ENCODE measurements at places on chromosomes 11 and 22.
A peak's percentile ranks its signal among the peaks of the same experiment; 100 is the strongest.

DNA sequence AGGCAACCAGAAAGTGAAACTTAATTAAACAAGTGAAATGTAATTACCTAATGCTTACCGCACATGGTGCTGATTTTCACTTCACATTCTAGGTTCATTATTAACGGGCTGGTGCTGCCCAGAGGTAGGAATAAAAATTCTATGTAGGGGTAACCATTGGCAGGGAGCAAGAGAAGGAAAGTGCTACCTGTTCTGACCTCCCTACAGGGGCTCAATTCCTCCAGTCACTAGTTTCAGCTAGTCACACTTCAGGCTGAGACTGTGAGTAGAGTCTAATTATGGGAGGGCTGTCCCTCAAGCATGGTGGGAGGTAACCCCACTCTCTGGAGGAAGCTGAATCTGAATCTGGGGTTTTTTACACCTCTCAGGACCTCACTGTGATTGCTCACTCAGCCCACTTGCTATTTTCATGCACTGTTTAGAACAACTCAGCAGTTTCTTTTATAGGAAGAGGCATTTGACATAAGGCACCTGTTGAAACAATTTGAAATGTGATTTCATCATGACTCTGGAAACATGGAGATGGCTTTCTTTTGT, 75.4 kb downstream of the MAML2 start:
- peak overlapping the region; percentile 93 for H3K27ac ChIP-seq
- peaks cover 75% of the 10 kb centered on the region for H3K4me1 ChIP-seq
- peak overlapping the region; percentile 60 for H3K4me3 ChIP-seq
- peaks cover 65% of the 10 kb centered on the region for H3K36me3 ChIP-seq
- peak; percentile 30 for DNase-seq

- peak overlapping the region; percentile 76 for H3K4me3 ChIP-seq
- H3K27me3 ChIP-seq = peaks cover 18% of the 10 kb centered on the region
- H3K27ac ChIP-seq = peak overlapping the region; percentile 89
- peaks cover 14% of the 10 kb centered on the region for H3K36me3 ChIP-seq
Observed at GRCh38 chr22:44179989-44180705, 578 bp upstream of the PARVG start.

- peaks cover 89% of the 10 kb centered on the region for H3K27me3 ChIP-seq
- H3K27ac ChIP-seq = no peak within 1 kb of the TSS
- H3K4me1 ChIP-seq = peaks cover 6% of the 10 kb centered on the region
Observed at GRCh38 chr11:69013009-69013951, at the start of gene MRGPRF. MRGPRF (minus strand) TSS chr11:69013246; CDS start chr11:69009901, 3,345 bp downstream.

DNA sequence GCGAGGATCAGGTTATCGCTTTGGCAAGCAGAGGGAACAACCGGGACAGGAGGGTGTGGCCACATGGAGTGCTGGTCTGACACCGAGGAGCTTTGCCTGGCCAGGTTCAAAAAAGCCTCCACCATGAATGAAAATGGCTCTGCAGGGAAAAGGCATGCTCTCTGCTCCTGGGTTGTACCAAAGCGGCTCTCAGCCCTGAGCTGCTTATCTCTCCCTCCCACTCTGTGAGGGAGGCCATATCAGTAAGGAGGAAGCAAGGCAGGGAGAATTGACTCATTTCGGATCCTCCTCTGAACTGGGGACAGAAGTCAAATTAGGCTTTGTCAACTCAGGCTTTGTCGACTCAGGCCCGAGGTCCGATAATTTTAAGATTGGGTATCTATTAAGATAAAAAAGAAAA, 82.9 kb upstream of the CRTAM start:
- no peak for DNase-seq
- H3K27me3 ChIP-seq = peaks cover 7% of the 10 kb centered on the region
- H3K4me1 ChIP-seq = peaks cover 35% of the 10 kb centered on the region
- H3K27ac ChIP-seq = no peak overlapping the region

DNA sequence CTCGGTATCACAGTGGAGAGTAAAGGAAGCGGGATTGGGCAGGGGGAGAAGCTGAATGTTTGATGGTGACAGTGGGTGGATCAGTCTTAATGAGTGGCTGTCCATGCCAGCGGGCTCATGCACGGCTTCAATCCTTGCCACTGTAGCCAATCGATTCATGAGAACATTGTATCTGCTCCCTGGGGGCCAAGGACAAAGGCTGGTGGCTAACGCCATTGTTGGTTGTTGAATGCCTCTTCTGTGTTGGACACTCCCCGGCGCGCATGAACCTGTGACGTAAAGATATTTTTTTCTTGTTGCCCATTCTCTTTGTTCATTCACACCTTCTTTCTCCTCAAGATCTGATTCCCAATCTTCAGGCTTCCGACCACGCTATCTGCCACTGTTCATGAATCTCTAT, 20.9 kb upstream of the ATXN10 start:
- no peak overlapping the region for H3K27ac ChIP-seq
- DNase-seq = no peak
- H3K4me3 ChIP-seq = no peak overlapping the region
- peaks cover 62% of the 10 kb centered on the region for H3K27me3 ChIP-seq

Data from activated naive CD4-positive, alpha-beta T cell treated with anti-CD3 and anti-CD28 coated beads, Interleukin-2, amount 10 ng/mL, durations not matched to agents 7 days and 5 days (primary cell).